ENCODE measurements at places on chromosomes 1 and 21.

DNA sequence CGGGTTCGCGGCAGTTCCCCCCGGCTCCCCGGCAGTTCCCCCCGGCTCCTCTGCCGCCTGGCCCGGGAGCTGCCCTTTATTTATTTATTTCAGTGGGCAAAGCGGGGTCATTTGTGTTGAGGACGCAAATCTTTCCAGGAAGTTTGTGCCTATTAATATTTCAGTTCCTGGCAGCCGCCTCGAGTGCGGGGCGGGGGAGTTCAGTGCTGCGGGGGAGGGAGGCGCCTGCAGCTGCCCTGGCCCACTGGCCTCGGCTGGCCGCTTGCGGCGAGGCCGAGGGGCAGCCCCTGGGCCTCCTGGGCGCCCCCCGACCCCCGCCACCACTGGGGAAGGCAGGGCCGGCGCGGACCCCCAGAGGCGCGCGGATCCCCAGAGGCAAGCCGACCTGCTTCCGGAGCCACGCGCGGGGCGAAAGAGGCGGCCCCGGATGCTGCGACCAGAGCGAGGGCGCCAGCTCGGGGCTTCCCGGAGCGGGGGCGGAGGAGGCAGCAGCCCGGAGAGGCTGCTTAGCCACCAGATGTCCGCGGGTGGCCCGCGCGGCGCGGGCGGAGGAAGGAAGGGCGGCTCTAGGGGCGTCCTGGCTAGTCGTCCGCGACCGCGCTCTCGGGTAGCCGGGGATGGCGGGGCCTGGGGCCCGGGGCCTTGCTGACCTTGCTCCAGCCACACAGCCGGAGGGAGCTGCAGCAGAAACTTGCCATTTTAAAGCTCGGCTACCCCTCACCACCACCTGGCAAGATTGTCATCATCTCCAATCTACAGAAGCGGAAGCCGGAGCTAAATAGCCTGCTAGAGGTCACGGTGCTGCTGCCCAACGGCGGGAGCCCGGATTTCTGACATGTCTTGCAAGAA, 48.0 kb downstream of the H3-3A start:
- DNase-seq, result no peak

DNA sequence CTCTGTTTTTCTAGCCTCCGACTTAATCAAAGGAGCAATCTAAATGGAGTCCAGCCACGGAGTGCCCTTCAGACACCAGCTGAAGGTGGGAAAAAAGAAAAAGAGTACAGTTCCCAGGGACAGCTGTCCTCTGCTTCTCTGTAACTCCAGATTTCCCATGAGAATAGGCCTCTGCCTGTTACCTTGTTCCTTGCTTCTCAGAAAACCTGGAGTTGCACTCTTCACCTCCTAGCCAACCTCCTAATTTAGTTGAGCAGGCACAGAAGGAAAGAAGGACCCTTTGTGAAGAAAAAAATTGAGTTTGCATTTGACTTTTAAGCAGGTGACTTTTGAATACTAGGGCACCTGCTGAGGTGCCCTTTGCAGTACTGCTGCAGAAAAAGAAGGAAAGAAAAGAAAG, 8.3 kb downstream of the BARHL2 start:
- no peak for DNase-seq

DNA sequence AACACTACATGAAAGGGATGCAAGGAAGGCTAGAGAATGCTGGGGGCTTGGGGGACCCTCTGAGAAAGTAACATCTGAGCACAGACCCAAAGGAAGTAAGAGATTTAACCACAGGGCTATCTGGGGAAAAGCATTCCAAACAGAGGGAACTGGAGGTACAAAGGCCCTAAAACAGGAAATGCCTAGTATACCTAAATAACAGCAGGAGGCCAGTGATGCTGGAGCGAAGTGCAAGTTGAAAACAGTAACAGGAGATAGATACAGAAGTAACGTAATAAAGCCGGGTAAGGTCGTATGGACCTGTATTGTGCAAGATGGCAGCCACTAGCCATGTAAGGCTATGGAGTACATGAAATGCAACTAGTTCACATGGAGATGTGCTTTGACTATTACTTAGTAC, 52.1 kb downstream of the CD34 start:
- no peak for DNase-seq

GRCh38 chr1:6507461-6507911, 16.0 kb upstream of the PLEKHG5 start:
- no peak for DNase-seq

DNA sequence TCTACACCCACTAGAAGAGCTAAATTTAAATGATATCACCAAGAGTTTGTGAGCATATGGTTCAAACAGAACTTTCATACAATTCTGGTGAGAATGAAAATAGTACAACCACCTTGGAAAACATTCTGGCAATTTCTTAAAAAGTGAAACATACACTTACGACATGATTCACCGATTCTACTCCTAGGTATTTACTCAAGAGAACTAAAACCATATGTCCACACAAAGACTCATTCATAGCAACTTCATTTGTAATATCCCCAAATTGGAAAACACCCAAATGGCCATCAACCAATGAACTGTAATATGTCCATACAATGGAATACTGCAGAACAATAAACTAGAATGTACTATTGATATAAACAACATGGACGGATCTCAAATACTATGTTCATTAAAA, 51.2 kb upstream of the ADAM30 start:
- no peak for DNase-seq

- no peak for DNase-seq
These were observed 38.9 kb downstream of the ZC3H11B start for GRCh38 chr1:219573960-219574359.

GRCh38 chr21:36195613-36196012, 39.0 kb downstream of the DOP1B start:
- DNase-seq, result no peak

- DNase-seq, result no peak
These were observed 14.2 kb downstream of the CLIC4 start for GRCh38 chr1:24759492-24759891.

- DNase-seq, result peak; percentile 65
These were observed 90.5 kb downstream of the LAMC2 start for GRCh38 chr1:183276386-183277080.

- peak; percentile 29 for DNase-seq
These were observed 2.7 kb upstream of the SDC3 start for GRCh38 chr1:30911059-30911954.

- no peak for DNase-seq
These were observed 5.8 kb downstream of the PRKCZ start for GRCh38 chr1:2055911-2056575.

- DNase-seq, result no peak
These were observed 81.5 kb downstream of the OBSCN start for GRCh38 chr1:228289239-228289849.

- DNase-seq, result no peak
These were observed 41.4 kb upstream of the TSPEAR start for GRCh38 chr21:44752671-44753235.

GRCh38 chr1:193747579-193747978, 561.2 kb upstream of the B3GALT2 start:
- no peak for DNase-seq

DNA sequence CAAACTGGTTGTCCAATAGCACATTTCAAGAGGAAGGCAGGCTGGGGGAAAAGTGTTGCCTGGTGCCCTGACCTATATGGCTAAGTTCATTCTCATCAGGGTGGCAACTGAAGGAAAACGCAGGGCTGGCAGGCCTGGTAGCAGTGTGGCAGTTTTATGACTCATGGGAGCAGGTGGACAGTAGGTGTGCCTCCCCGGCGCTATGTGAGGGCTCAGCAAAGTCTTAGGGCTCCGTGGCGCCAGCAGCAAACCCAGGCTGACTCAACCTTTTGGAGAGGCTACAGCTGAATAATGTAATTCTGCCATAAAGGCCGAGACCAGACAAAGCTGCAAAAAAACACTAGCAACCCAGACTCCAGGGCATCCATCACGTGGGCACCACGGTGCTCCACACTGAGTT, 23.6 kb downstream of the GADD45A start:
- no peak for DNase-seq

GRCh38 chr1:244952940-244953339, 88.6 kb upstream of the HNRNPU start:
- DNase-seq, result no peak

DNA sequence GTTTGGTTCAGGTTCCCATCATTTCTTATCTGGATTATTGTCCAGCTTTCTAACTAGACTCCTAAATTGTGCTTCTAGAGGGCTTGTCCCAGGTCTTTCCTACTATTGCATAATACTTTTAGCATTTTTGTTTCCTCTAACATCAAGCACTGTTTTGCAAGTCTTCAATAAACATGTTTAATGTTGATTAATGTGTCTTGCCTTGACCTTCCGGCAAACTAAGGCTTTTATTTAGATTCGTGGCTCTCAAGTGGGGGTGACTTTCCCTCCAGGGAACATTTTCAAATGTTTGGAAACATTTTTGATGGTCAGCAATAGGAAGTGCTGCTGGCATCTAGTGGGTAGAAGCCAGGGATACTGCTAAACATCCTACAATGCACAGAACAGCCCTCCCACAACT, 90.7 kb downstream of the RPE65 start:
- no peak for DNase-seq

- DNase-seq, result no peak
These were observed 807.1 kb downstream of the USP25 start for GRCh38 chr21:16536643-16537434.

GRCh38 chr1:213779228-213779627, 208.5 kb upstream of the PROX1 start:
- DNase-seq, result no peak

Data from NCI-H524 treated with DMSO at 0.1 percent for 48 hours (cell line).